Activated naive CD8-positive, alpha-beta T cell treated with anti-CD3 and anti-CD28 coated beads, Interleukin-2, amount 10 ng/mL, durations not matched to agents 7 days and 5 days (primary cell): ENCODE measurements at places on chromosomes 11 and 22. TPM values are rescaled to one million over a fixed set of nuclear protein-coding genes. Genes with fewer than 3 reads are reported as not detected.

DNA sequence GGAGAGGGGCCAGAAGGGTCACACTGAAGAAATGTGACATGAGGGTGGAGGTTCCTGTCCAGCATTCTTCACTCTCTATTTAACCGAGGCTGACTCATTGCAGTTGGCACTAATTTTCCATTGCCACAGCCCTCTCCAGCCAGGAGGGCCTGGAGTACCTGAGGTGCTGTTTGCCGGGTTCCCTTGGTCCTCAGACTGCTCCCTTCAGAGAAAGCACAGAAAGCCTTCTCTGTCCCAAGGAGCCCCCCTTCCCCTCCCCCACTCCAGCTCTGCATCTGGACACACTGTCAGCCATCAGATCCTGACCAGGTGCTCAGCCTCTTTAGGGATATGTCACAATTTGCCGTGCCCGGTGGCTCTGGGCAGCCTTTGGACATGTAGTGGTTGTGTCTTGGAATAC lies 3.2 kb upstream of the C11orf91 start:
- H3K36me3 ChIP-seq: peaks cover 5% of the 10 kb centered on the region
- peaks cover 21% of the 10 kb centered on the region for H3K4me1 ChIP-seq
- H3K27ac ChIP-seq: no peak overlapping the region
- no peak overlapping the region for H3K4me3 ChIP-seq
- peaks cover 9% of the 10 kb centered on the region for H3K27me3 ChIP-seq

FZD4 gene
- 0.11 TPM for total RNA-seq

GNG3 gene
- total RNA-seq: not detected

TLCD5 gene
- total RNA-seq: 0.86 TPM

GRCh38 chr11:85756401-85757200 lies 54.3 kb downstream of the SYTL2 start:
- DNase-seq: no peak
- H3K4me3 ChIP-seq: peak overlapping the region; percentile 59
- H3K27ac ChIP-seq: peak overlapping the region; percentile 82
- H3K27me3 ChIP-seq: no peaks in the 10 kb centered on the region
- peaks cover 48% of the 10 kb centered on the region for H3K4me1 ChIP-seq

GSTT2B gene
- total RNA-seq: not detected

- H3K27ac ChIP-seq: no peak overlapping the region
- peak overlapping the region; percentile 64 for H3K4me3 ChIP-seq
- H3K27me3 ChIP-seq: peaks cover 11% of the 10 kb centered on the region
- no peaks in the 10 kb centered on the region for H3K36me3 ChIP-seq
Measured at GRCh38 chr22:50262460-50262911, 1.0 kb upstream of the MAPK12 start.

MUC2 gene
- not detected for total RNA-seq

- H3K27me3 ChIP-seq: no peaks in the 10 kb centered on the region
- H3K4me1 ChIP-seq: peaks cover 20% of the 10 kb centered on the region
- H3K27ac ChIP-seq: no peak overlapping the region
- H3K36me3 ChIP-seq: peaks cover 9% of the 10 kb centered on the region
- H3K4me3 ChIP-seq: no peak overlapping the region
Measured at GRCh38 chr11:61098778-61099177, 3.5 kb upstream of the CD5 start.

DNA sequence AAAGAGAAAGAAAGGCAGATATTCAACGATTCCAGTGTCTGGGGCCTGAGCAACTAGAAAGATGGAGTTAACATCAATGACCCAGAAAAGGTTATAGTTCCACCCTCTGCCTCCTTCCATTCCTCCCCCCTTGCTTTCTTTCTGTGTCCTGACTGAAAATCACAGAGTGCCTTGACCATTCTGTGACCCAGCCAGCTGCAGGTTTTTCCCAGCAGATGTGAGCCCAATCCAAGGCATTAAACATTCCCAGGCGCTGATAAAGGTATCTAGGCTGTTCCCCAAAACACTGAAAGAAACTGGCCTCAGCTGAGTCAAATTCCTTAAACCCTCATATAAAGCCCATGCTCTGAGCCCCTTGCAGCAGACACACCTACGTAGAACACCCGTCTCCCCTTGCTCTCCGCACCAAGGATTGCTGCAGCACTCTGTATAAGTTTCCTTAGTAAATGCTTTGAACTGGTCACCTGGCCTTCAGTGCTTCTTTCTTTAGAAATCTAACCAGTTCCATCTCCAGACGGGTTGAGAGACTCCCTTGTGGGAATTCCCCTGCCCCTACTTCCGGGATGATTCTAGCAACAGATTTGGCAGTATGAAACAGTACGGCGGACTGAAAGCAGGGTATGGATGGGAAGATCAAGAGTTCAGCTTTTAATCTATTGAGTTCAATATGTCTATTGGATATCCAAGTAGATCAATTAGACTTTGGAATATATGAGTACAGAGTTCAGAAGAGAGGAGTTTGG lies 48.8 kb upstream of the ZC3H12C start:
- H3K4me1 ChIP-seq: no peaks in the 10 kb centered on the region
- H3K36me3 ChIP-seq: no peaks in the 10 kb centered on the region
- no peak for DNase-seq
- H3K27me3 ChIP-seq: peaks cover 3% of the 10 kb centered on the region
- H3K27ac ChIP-seq: no peak overlapping the region

GRCh38 chr11:70755410-70756158 lies 357.3 kb downstream of the CTTN start:
- no peak overlapping the region for H3K4me3 ChIP-seq
- no peaks in the 10 kb centered on the region for H3K4me1 ChIP-seq
- H3K27me3 ChIP-seq: no peaks in the 10 kb centered on the region
- H3K27ac ChIP-seq: no peak overlapping the region

GRCh38 chr11:92246630-92247029 lies 22.0 kb downstream of the FAT3 start:
- H3K27me3 ChIP-seq: no peaks in the 10 kb centered on the region
- no peak for DNase-seq
- H3K36me3 ChIP-seq: no peaks in the 10 kb centered on the region

DNA sequence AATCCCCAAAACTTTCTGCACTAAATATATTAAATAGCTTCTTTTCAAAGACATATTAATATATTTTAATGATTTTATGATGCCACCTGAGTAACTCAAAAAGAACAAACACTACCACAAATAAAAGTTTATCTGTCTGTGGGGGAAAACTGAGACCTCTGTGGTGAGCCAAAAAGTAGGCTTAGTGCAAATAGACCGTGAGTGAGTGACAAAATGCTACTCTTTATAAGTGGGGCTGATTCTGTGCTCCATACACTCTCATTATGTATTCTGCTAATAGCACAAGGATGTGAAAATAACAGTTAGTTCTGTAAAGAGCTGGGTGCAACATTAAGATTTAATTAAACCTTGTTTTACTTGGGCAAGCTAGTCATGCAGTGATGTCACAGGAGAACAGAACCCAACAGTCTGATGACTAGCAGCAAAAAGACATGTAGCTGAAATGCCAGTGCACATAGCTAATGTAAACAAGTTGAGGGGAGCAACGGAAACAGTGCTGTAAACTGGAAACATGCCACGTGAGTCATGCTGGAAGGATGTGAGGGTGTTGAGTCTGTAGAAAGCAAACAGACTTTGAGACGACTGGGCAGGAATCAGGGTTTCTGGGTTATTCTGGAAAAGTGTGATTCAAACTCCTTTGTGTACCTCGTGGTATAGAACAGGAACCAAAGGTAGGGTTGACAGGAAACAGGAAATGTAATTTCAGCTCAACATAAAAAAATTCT lies 1130.4 kb downstream of the LRRC4C start:
- no peak overlapping the region for H3K27ac ChIP-seq
- no peak for DNase-seq
- H3K4me3 ChIP-seq: no peak overlapping the region
- H3K36me3 ChIP-seq: no peaks in the 10 kb centered on the region
- H3K27me3 ChIP-seq: no peaks in the 10 kb centered on the region

DNA sequence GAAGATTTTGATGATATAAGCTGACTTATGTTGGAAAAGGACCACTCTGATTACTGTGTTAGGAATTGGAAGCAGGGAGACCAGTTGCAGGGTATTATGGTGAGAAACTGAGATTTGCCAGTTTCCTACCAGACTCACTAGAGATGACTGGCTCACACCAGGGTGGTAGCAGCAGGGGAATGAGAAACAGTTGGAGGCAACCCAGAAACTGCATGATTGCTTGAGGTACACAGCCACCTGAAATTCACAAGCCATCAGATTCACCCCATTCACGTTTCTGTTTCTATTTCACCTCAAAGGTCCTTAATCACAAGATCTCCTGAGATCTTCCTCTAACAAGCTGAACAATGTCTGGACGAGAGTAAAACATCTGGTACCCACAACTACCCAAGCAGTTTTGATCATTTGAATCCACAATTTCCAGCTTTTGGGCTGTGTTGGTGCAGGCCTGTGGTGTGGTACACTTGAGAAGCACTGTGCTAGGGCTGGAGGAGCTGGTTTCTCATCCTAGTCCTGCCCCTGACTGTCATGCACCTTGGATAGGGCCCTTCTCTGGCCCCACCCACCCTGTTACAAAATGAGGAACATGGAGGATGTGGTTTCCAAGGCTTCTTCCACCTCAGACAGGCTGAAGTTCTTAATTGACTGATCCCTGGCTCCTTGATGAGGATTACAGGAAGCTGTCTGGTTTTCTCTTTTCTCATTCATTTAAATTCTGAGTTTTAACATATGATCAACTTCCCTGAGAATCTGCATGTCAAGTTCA lies 233.4 kb downstream of the INSC start:
- no peaks in the 10 kb centered on the region for H3K36me3 ChIP-seq
- no peak overlapping the region for H3K4me3 ChIP-seq
- peaks cover 3% of the 10 kb centered on the region for H3K27me3 ChIP-seq
- H3K27ac ChIP-seq: no peak overlapping the region
- DNase-seq: no peak
- H3K4me1 ChIP-seq: no peaks in the 10 kb centered on the region

GRM5 gene
- total RNA-seq: not detected

- H3K4me1 ChIP-seq: no peaks in the 10 kb centered on the region
- no peak for DNase-seq
- H3K27ac ChIP-seq: no peak overlapping the region
- peaks cover 4% of the 10 kb centered on the region for H3K27me3 ChIP-seq
- H3K36me3 ChIP-seq: no peaks in the 10 kb centered on the region
- H3K4me3 ChIP-seq: no peak overlapping the region
Measured at GRCh38 chr11:5369789-5370188, 13.8 kb upstream of the OR51M1 start.

GRCh38 chr11:12216671-12217374 lies 106.4 kb downstream of the MICAL2 start:
- H3K36me3 ChIP-seq: peaks cover 51% of the 10 kb centered on the region
- no peak for DNase-seq
- no peaks in the 10 kb centered on the region for H3K27me3 ChIP-seq
- no peak overlapping the region for H3K4me3 ChIP-seq
- H3K27ac ChIP-seq: no peak overlapping the region

GRCh38 chr22:44524806-44525205 lies 26.8 kb upstream of the RTL6 start:
- H3K36me3 ChIP-seq: no peaks in the 10 kb centered on the region
- no peak overlapping the region for H3K27ac ChIP-seq
- H3K4me1 ChIP-seq: no peaks in the 10 kb centered on the region
- H3K27me3 ChIP-seq: peaks cover 16% of the 10 kb centered on the region

- peaks cover 3% of the 10 kb centered on the region for H3K27me3 ChIP-seq
- DNase-seq: no peak
- no peak overlapping the region for H3K4me3 ChIP-seq
- H3K36me3 ChIP-seq: no peaks in the 10 kb centered on the region
Measured at GRCh38 chr11:122344215-122344614, 228.2 kb upstream of the BLID start.

- H3K4me1 ChIP-seq: peaks cover 4% of the 10 kb centered on the region
- H3K27ac ChIP-seq: peak overlapping the region; percentile 31
- no peak for DNase-seq
- no peak overlapping the region for H3K4me3 ChIP-seq
- no peaks in the 10 kb centered on the region for H3K27me3 ChIP-seq
Measured at GRCh38 chr11:9493492-9493891, 32.7 kb downstream of the ZNF143 start.

PHF5A gene
- total RNA-seq: 47.0 TPM

DNA sequence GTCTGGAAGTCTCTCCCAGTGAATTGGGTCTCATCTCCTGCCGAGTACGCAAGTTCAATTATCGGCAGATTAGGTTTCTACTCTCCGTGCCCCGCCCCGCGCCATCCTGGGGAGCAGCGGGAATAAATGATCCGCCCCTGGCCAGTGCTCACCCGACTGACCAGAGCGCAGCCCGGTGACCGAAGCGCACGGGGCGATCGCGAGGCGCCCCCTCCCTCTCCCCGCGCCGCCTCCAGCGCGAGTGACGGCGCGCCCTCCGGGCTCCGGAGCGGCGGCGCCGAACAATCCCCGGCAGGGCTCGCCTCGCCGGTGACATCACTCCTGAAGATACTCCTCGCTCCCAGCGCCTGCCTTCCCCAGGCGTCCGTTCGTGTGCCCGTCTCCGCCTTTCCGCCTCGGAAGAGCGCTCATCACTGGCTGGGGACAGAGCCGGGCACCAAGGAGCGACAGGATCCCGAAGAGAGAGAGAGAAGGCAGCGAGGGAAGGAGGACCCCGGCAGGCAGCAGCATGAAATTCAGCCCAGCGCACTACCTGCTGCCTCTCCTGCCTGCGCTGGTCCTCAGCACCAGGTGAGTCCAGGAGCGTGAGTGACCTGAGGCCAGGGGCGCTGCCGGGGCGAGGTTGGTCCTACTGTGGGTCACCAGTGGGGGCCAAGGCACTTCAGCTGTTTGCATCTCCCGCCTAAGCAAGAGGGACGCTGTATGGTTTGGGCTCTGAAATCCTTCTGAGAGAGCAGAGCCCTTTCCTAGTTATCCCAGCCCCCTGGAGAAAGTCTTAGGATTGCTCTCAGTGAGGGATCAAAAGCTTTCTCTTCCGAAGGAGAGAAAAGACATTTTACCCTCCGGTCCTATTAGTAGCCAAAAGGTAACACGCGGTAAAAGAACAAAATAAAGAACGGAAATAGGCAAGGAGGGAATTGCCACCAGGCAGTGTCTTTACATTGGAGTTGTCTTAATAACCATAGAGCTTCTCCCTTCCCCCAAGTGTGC lies at the start of gene LUZP2:
Gene LUZP2, plus strand, starts transcription at position 318 of the 990 bp plus-strand sequence.
- H3K27me3 ChIP-seq: peaks cover 12% of the 10 kb centered on the region
- H3K36me3 ChIP-seq: no peaks in the 10 kb centered on the region
- no peak for DNase-seq
- no peak within 1 kb of the TSS for H3K27ac ChIP-seq
- H3K4me3 ChIP-seq: no peak within 1 kb of the TSS

DNA sequence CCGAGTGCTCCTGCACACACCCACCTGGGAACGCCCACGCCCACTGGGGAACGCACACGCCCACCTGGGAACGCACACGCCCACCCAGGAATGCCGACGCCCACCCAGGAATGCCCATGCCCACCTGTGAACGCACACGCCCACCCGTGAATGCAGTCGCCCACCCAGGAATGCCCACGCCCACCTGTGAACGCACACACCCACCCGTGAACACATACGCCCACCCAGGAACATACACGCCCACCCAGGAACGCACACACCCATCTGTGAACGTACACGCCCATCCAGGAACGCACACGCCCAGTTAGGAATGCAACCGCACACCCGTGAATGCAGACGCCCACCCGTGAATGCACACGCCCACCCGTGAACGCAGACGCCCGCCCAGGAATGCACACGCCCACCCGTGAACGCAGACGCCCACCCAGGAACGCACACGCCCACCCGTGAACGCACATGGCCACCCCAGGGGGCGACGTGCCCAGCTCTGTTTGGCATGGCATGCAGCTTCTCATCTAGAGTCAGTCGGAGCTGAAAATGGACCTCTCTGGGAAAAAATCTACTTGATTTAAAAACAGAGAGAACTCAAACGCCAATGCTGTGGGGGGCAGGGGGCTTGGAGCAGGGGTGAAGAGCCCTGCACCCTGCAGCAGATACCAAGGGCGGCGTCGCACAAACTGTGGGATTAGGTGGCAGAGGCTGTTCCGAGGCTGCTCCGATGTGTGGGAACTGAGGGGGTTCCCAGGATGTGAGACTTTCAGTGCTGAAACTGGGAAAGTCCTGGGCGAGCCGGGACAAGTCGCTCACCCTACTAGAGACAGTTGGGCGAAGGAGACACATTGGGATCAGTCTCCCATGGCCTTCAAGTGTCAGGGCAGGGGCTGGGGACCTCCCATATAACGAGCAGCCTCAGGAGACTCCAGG lies 83.3 kb downstream of the MYEOV start:
- no peak overlapping the region for H3K27ac ChIP-seq
- no peak for DNase-seq
- H3K4me1 ChIP-seq: no peaks in the 10 kb centered on the region
- no peak overlapping the region for H3K4me3 ChIP-seq
